ENCODE measurements at places on chromosomes 2 and 18. TPM values are rescaled to one million over a fixed set of nuclear protein-coding genes. Genes with fewer than 3 reads are reported as not detected.

The TSPYL6 gene
- not detected for total RNA-seq

DNA sequence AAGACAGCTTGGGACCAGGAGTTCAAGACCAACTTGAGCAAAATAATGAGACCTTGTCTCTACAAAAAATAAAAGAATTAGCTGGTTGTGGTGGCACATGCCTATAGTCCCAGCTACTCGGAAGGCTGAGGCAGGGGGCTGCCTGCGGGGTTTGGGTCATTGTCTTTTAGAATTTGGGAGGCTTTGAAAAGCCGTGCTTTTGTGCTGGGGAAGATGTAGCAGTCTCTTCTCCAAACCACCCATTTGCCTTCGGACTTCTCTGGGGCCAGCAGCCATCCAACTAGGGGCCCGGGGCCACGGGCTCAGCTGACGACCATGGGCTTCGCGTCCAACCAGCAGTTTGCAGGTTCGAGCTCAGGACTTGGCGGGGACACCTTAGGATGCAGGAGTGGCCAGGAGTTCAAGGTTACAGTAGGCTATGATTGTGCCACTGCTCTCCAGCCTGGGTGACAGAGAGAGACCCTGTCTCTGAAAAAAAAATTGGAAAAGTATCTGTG lies 6.3 kb downstream of the PJVK start:
- no peak for ATAC-seq

The IL1RL2 gene
- 8.1 TPM for total RNA-seq

GRCh38 chr18:48390641-48391040 lies 18.5 kb downstream of the ZBTB7C start:
- ATAC-seq: no peak

GRCh38 chr2:130156624-130157004 lies 11.7 kb upstream of the CCDC74B start:
- ATAC-seq: no peak

- no peak for ATAC-seq
These were observed 6.7 kb downstream of the PSMD1 start for GRCh38 chr2:231063347-231063746.

The CNTNAP5 gene
- not detected for total RNA-seq

The SLC11A1 gene
- total RNA-seq: 3.5 TPM

The AOX1 gene
- total RNA-seq: 5.2 TPM

The FSIP2 gene
- total RNA-seq: 0.24 TPM

GRCh38 chr2:119760237-119760955 lies 674 bp downstream of the PTPN4 start:
- ATAC-seq: peak; percentile 6

- peak; percentile 71 for ATAC-seq
These were observed 183.4 kb downstream of the MYO3B start for GRCh38 chr2:170361090-170361936.

The CNGA3 gene
- not detected for total RNA-seq

GRCh38 chr2:162316590-162316989 lies 1.9 kb downstream of the IFIH1 start:
- ATAC-seq: no peak

DNA sequence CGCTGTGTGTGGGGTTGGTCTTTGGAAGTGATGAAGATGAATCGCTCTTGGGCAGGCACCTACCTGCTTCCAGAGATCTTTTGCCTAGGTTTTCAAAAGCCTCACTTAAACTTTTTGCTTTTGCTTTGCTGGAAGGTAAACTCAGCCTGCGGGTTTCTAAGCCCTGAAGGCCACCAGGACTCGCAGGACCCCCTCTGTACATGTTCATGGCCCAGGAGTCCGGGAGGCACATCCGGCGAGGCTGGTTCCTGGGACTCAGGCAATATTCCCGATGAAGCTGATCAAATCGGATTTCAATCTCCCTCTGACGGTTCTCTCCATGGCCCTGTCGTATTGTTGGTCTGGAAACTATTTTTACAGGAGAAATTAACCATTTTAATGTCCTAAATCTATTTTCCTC lies 13.2 kb downstream of the HJURP start:
- no peak for ATAC-seq

DNA sequence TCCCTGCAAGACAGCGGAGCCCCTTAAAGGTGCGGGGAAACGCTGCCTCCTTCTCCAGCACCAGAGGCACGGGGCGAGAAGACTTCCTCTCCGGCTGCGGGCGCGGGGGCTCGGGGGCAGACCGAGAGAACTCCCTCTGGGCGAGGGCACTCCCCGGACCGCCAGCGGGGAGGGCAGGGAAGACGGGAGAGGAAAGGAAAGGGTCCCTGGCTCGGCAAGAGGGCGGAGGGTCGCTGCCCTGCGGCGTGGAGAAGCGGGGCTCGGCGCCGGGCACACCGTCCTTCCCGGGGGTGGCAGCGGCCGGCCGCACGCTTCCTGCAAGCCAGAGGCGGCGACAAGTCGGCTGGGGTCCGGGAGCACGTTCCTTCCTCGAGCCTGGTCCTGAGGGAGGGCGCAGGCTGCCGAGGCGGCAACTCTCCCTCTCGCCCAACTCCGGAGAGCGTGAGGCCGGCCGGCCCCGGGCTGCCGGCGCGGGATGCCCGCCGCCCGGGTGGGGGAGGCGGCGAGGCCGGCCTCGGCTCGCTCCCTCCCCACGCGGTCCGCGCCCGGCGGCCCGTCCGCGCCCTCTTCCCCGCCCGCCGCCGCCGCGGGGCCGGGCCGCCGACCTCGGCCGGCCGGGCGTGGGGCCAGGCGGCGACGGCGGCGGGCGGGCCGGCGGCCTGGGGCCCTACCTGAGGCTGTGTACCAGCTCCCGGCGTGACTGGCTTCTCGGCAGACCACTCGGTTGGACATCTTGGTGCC lies 1.1 kb downstream of the MEMO1 start:
- peak; percentile 16 for ATAC-seq

GRCh38 chr2:241885946-241886643 lies 16.6 kb downstream of the RTP5 start:
- ATAC-seq: no peak

DNA sequence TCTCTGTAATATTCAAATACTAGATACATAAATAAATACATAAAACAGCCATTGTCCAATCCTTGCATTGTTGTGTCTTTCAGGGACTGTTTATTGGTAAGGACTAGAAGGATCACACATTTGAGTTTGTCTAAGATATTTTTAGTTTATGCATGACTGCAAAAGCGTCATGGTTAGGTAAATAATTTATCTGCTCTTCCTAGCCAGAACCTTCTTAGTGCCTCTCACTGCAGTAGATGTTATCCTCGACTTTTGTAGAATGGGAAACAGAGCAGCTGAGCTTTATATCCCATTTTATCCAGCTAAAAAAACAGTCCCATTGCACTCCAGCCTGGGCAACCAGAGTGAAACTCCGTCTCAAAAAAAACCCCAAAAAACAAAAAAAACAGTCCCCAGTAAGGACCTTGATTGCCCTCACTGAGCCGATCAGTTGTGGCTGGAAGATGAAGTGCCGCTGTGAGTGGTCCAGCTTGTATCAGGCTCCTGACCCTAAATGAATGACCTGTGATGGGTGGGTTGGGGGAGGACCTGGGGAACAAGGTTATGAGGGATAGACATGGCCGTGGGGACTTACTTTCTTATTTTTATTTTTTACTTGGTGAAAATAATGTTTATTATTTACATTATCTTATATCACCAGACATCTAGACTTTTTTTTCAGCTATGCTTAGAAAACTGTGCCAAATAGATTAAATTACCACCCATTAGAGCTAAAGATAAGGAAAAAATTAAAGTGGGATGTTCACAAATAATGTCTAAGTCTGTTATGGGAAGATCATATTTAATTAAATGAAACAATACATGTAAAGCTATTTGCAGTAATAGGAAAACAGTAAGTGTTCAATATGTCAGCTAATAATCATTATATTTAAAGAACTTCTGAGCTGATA lies 10.9 kb upstream of the ADAM23 start:
- ATAC-seq: no peak

The SLC66A3 gene
- total RNA-seq: 10.9 TPM

The TTR gene
- total RNA-seq: 0.20 TPM

The LOXHD1 gene
- total RNA-seq: 0.12 TPM
